ENCODE measurements at places on chromosomes 1 and 21. TPM values are rescaled to one million over a fixed set of nuclear protein-coding genes. Genes with fewer than 3 reads are reported as not detected.

DYNLT5 gene
- total RNA-seq, result 2.7 TPM

S100A8 gene
- total RNA-seq, result not detected

SIM2 gene
- under 0.01 TPM for total RNA-seq

CGN gene
- total RNA-seq, result 0.11 TPM

GPA33 gene
- not detected for total RNA-seq

PADI2 gene
- total RNA-seq, result not detected

SRSF4 gene
- 60.2 TPM for total RNA-seq

TMEM52 gene
- 0.11 TPM for total RNA-seq

ZNF648 gene
- total RNA-seq, result not detected

ATP1A4 gene
- not detected for total RNA-seq

LCE1C gene
- not detected for total RNA-seq

All from uterine smooth muscle cell (primary cell).